ENCODE measurements at places on chromosomes 1 and 21. TPM values are rescaled to one million over a fixed set of nuclear protein-coding genes. Genes with fewer than 3 reads are reported as not detected.

GRCh38 chr1:13751985-13752384 is 52.0 kb downstream of the PRDM2 start:
- no peak for DNase-seq

GRCh38 chr1:244603498-244603897 is 49.4 kb upstream of the DESI2 start:
- peak; percentile 13 for DNase-seq

Gene LY9
- 0.06 TPM for total RNA-seq

DNA sequence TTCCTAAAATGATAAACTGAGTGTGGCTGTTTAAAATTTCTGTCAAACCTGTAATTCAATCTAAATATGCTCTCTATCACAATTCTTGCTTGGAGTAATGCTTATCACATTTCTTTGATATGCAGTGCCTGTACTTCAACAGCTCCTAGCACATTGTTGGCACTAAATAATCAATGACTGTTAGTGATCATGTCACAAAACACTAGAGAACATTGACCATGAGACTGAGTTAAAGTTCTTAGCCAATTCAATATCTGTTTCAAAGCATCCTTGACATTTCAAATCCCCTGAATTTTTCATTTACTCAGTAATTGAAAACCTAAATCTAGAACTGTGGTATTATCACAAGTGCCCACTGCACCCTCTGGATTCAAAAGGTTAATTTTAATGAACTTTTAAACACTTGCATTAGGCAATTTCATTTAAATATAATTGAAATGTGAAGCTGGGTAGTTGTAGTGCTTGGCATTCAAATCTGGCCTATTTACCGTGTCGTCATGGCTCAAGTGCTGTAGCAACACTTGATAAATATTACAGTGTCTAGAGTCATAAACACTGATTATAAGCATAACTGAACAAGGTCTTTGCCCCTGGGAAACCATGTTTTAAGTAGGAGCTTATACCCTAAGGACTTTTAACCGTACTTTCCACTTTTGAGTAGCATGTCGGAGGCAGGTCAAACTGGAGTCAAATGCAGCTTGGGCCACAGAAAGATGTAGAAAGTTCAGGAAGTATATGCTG is 143.6 kb downstream of the LRRC7 start:
- DNase-seq: no peak

- DNase-seq: no peak
These were observed 17.7 kb downstream of the CMPK1 start for GRCh38 chr1:47351305-47351704.

- DNase-seq: peak; percentile 23
These were observed 433 bp upstream of the DMBX1 start for GRCh38 chr1:46489169-46489637.

Gene SMCP
- total RNA-seq: not detected

GRCh38 chr1:2049225-2049717 is 940 bp upstream of the PRKCZ start:
- DNase-seq: peak; percentile 50

GRCh38 chr1:180777072-180777689 is 135.5 kb upstream of the KIAA1614 start:
- no peak for DNase-seq

DNA sequence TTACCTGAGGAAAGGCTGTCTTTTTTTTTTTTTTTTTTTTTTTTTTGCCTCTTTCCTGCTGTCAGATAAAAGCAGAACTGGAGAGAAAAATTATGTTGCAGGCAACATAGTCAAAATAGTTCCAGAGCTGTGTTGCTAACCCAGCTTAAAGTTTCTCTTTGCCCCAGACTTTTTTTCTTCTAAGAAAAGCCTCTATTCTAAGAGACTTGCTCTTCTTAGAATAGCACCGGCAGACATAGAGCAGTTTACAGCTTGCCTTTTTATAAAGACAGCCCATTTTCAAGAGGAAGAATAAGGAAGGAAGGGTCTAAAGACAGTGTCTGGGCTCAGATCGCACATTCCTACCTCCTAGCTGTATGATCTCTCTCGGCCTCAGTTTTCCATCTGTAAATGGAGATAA is 88.7 kb downstream of the TENT5C start:
- no peak for DNase-seq

Gene TMCO2
- total RNA-seq: not detected

GRCh38 chr1:8427493-8427892 is 109.6 kb downstream of the SLC45A1 start:
- DNase-seq: no peak

DNA sequence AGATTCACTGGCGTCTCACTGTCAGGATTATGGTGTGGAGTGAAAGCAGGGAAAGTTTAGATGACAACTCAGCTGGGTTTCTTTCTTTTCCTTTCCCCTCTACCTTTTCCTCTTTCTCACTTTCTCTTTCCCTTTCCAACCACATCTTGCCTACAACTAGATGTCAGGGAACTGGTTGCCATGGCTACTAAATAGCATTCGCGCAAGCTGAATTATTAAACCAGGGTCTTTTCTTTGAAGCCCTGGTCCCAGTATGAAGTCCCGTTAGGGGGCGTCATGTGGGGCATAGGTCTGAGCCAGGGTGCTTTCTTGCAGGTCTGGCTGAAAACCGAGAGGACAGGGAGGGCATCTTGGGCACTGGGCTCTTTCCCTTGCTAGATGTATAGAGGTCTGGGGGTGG is 168.4 kb upstream of the CACNA1E start:
- peak; percentile 9 for DNase-seq

DNA sequence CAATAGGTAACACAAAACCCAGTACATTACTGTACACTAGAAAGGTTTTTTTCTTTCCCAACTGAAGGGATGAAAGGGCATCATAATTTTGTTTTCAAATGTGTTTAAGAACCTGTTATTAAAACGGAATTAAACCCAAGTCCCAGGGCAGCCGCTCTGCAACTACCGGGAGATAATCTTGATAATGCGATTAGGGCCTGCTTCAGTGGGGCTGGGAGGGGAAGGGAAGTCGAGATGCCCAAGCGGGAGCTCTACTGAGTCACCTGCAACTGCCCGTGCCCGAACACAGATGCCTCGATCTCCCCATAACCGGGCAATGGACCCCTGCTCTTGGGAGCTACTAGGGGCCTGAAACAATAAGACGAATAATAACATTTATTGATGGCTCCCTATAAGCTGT is 61.4 kb downstream of the KAZN start:
- DNase-seq: no peak

Gene PTGS2
- 8.7 TPM for total RNA-seq

Gene C1orf115
- total RNA-seq: 3.1 TPM

GRCh38 chr1:246434335-246434734 is 72.7 kb downstream of the SMYD3 start:
- DNase-seq: no peak

- DNase-seq: no peak
These were observed 11.2 kb downstream of the ALX3 start for GRCh38 chr1:110059133-110059863.

DNA sequence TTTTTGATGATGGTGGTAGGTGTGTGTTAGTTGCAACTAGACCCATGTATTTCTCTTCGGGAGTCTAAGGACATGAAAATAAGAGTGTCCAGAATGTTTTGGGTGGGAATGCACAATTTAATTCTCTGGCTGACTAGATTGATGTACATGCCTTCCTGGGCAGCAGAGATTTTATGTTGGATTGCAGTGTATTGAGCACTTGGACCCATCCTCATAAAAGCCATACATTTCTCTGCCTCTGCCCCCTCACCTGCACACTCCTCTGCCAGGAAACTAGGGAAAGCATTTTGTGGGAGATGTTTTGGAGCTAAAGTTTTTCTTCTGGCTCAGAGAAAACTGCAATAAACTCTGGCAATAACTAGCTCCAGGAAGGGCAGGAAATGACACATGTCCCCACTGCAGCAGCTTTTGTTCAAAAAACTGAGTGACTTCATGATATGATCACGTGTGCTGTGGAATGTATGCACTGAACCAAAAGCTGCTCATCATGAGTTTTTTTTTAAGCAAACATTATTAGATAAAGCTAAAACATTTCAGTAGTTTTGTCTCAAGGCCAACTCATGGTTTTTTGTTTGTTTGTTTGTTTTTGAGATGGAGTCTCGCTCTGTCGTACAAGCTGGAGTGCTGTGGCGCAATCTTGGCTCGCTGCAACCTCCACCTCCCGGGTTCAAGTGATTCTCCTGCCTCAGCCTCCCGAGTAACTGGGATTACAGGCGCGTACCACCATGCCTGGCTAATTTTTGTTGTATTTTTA is 17.6 kb downstream of the RIT1 start:
- DNase-seq: peak; percentile 85

GRCh38 chr1:178613271-178613945 is 100.5 kb downstream of the TEX35 start:
- DNase-seq: no peak

Gene TNFRSF4
- total RNA-seq: not detected

Gene AKNAD1
- total RNA-seq: not detected

Gene FBLIM1
- total RNA-seq: 59.7 TPM

DNA sequence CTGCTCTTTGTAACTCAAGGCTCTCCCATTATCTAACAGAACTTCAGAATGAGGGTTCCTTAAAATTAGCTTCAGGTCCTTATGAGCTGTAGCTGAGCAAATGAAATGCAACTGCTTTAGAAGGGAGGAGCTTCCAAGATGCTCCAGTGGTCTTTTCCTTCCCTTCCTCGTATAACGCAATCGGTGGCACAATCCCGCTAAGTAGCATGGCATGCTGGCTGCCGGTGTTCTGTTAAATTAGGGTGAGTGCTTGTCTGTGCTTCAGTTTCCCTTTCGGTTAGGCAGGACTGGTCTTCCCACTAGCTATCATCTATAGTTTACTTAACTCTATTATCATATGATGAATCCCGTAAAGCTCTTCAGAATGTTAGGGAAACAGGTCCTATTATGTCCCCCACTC is 917 bp downstream of the KIAA0040 start:
- peak; percentile 46 for DNase-seq

DNA sequence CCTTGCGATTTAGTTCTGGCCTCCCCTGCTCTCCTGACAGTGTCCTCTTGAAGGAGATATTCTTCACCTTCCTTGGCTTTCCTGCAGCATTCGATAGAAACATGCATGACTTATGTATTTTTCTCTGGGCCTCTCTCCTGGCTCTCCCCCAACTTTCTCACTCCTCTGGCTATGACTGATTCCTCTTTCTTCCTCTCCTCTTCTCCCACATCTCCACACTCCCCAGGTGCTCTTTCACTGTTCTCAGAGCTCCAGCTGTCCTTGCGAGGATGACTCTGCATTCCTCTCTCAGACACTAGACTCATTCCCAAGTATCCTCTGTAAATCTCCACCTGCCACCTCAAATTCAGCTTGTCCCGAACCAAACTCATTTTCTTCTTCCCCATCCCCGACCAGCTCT is 18.0 kb downstream of the LRRC42 start:
- no peak for DNase-seq

DNA sequence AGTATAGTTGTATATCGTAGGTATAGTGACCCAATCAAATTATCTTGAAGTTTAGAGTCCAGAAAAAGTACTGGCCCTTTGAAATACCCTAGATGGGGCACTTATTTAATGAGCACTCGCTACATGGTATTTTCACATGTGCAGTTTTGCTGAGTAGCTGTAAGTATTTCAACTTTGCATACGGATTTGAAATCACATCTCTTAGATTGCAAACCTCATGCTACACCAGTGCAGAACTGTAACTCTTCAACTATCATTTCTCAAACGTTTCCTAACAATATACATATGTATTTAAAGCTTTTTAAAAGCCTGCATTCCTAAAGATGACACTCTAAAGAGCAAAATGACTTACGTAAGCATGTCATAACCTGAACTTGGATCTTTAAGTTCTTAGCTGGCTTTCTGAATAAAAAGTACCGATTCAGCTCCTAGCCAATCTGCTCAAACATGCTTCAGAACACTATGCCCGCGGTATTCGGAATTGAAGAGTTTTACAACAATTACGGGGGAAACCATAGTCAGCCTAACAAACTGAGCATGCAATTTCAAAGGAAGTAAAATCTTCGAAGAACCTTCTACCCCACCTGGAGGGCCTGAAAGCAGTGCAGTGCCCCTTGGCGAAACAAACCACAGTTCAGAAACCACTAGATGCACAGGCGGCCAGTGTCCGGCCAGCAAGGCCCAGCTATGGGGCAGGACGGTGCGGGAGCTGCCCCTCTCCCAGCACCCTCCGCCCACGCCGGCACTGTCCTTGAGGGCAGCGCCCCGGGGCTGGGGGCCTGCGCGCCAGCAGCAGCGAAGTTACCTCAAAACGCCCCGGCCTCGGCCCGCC is 863 bp downstream of the FH start:
- peak; percentile 31 for DNase-seq

DNA sequence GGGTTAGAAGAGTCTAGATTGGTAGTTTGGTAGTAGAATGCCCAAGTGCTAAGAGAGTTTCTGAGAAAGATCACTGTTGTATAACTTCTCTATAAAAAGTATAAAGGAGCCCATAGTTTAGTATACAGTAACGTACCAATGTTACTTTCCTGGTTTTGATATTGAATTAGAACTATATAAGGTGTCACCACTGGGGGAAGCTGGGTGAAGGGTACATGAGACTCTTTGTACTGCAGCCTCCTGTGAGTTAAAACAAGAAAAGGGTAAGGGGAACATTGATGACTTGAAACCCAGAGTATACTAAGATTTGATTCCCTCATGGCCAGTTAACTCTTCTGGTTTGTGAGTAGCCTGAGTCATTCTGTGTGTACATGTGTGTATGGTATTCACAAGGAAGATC is 129.8 kb downstream of the RPS6KC1 start:
- DNase-seq: no peak

GRCh38 chr1:155938220-155938627 is 3.2 kb upstream of the RXFP4 start:
- peak; percentile 69 for DNase-seq

DNA sequence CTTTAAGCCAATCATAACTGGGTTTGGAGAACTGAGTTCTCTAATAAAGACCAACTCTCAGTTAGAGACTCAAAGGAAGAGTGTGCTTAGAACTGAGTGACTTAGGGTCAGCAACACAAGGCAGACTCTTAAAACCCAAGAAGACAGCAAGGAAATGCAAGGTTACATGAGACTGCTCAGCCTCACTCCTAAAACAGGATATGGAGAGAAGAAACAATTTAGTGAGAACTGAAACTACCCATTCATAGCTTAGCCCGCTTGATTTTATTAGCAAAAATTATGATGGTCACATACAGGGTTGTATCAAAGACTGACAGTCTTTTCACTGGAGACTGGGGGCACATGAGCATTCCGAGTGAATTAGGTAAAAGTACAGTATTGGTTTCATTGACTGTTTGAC is 78.9 kb upstream of the DMRTA2 start:
- DNase-seq: no peak

Gene DHDDS
- 55.4 TPM for total RNA-seq

DNA sequence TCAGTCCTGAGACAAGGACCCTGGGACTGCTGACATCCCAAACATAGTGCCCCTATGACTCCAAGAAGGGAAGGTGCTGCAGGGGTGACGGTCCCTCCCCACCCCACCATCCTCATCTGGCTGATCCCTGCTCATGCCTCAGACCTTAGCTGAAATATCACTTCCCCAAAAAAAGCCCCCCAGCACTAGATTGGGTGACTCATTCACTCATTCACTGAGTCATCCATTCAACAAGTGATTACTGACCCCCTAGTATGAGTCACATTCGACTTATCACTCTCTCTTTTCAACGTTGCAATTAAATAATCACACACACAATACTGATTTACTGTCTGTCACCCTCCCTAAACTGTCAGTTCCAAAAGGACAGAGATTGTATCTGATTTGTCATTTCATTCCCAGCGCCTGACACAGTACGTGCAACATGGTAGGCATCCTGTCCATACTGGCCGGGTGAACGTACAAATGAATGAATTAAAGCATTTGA is 48.6 kb downstream of the HIVEP3 start:
- peak; percentile 90 for DNase-seq

- no peak for DNase-seq
These were observed 95.1 kb downstream of the KIAA0319L start for GRCh38 chr1:35461966-35462651.

GRCh38 chr1:223245411-223245810 is 102.4 kb upstream of the TLR5 start:
- no peak for DNase-seq

Measured in Daoy (cell line).